Putamen (tissue), 1 donor: ENCODE measurements at places on chromosomes 3 and 15.

- no peak for DNase-seq
Measured at GRCh38 chr15:71146580-71146982, 31.3 kb downstream of the THSD4 start.

- no peak for DNase-seq
Measured at GRCh38 chr15:53987480-53987879, 9.2 kb downstream of the UNC13C start.

GRCh38 chr3:29454161-29454611 is 173.3 kb downstream of the RBMS3 start:
- DNase-seq, result peak; percentile 34

DNA sequence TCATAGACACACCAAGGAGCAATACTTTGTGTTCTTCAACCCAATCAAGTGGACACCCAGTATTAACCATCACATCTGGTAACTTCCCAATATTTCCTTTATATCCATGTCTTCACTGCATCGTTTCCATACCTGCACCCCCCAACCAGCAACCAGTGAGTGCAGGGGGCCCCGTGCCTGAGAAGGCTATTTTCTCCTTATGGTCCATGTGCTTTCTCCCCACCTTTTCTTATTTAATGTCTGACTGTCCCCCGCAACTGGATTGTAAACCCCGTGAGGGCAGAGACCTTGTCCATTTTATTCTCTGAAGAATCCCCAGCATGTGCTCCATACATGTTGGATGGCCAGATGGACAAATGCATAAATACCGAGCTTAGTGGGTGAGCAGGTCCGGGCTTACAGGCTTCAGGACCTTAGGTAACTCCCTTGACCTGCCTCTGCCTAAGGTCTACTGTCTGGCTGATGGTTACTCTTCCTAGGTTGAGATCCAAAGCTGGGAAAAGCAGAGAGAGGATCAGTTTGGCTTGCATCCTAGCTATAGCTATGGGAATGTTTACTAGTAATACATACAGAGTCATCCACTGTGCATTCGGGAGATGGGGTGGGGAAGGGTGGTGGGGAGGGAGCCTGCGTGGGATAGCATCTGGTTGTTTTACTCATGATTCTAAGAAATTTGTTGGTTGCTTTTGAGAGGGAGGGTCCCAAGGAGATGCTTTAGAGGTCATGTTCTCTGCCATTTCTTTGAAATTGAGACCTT is 41.5 kb downstream of the PXYLP1 start:
- no peak for DNase-seq

DNA sequence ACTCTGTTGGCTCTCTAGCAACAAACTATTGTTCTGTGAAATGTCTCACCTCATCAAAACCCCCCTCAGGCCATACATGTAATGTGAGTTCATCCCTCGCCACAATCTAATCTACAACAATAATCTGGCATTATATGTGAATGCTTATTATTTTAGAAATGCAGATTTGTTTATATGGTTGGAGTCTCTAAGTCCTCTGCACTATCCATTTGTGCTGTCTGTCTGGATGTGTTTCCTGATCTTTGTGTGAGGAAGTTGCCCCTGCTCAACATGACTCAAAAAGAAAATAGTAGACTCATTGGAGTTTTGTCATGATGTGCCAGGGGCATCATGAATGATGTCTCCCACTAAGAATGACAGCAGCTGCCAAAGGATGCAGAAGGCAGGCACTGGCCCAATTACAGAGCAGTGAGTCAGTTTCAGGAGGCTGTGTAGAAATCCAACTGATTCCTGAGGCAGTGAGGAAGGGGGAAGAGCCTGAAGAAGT is 161.6 kb upstream of the PDZRN3 start:
- DNase-seq, result no peak

GRCh38 chr15:63699101-63699785 is 102.1 kb downstream of the FBXL22 start:
- no peak for DNase-seq
